ENCODE measurements at places on chromosomes 7 and 10.

GRCh38 chr7:87013840-87014190 lies 45.6 kb downstream of the ELAPOR2 start:
- no peak for DNase-seq

GRCh38 chr10:21689881-21690280 lies 155.8 kb downstream of the MLLT10 start:
- DNase-seq: no peak

- no peak for DNase-seq
Observed at GRCh38 chr7:92729172-92729571, 107.2 kb downstream of the CDK6 start.

- DNase-seq: no peak
Observed at GRCh38 chr7:156827587-156828203, 65.3 kb downstream of the LMBR1 start.

DNA sequence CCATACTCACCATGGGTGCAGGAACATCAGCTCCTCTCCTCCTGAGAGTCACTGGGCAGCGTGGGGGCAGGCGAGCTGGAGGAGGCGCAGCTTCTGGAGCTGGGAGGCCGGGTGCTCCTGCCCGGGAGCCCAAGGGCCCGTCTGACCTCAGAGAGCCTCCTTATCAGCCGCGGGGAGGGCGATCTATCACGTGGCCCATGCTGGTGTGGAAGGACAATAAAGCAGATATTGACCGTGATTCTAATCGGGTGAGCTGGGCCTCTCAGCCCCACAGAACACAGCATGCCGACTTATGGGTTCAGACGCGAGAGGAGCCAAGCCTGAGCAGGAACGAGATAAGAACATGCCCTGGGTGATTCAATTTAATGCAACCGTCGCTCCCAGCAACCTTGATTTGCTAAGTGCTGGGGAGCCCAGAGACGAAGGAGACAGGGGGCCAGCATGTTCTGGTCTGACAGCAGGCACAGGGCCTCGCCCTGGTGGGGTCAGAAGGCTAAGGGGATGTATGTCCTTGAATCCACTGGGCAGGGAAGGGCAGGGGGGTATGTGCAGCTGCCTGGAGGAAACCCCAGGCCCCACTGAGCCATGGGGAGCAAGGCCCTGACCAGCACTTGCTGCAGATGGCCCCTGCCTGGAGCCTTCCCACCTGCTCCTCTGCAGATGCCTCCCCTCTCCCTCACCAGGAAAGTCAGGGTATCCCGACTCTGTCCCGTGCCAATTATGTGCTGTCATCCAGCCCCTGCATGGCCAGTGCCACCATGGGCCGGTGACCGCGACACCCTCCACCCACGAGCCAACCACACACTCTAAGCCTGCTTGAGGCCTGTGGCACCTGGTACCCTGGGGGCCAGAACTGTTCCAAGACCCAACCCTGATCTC lies 95.3 kb upstream of the RET start:
- no peak for DNase-seq

DNA sequence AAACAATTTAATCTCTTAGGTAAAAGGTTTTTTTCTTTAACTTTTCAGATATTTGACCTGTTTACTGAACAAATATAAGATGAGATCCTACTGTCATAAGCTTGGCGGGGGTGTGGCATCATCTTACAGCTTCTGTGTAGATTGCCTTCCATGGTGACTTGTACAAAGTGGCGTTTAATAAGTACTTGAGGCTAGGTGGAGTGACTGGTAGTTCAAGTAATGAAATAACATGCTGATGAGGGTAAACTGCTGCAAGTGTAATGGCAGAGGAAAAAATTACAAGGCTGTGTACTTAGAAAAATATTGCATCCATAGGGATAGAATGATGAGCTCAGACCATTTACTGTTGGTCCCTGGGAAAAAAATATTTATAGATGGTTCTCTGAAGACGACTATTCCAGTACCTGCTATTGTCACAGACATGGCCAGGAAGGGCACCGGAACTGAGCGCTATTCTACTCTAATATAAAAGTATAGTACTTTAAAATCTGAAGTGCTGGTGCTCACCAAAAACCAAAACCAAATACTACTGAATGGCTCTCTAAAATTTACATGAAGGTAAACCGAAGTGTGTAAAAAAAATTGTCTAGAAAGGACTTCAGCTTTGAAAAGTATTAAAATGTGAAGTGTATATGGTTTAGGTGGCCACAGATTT lies 42.4 kb downstream of the DNAH11 start:
- no peak for DNase-seq

GRCh38 chr7:78953090-78953489 lies 500.4 kb downstream of the MAGI2 start:
- DNase-seq: no peak

DNA sequence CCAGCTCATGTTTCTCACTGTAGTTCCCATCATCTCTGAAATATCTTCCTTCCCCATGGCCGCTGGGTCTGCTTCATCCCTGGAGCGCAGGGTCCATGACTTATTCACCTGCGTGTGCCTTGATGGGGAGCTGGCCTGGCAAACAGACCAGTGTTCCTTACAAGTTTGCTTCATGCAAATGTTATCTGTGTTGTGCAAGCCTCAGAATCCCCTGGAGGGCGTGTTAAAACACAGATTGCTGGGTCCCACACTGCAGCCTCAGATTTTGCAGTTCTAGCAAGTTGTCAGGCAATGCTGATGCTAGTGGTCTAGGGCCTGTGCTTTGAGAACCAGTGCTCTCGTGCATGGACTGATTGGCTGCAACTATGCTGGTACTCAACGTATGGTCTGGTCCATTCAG lies 7.2 kb upstream of the DMBT1 start:
- peak; percentile 64 for DNase-seq

DNA sequence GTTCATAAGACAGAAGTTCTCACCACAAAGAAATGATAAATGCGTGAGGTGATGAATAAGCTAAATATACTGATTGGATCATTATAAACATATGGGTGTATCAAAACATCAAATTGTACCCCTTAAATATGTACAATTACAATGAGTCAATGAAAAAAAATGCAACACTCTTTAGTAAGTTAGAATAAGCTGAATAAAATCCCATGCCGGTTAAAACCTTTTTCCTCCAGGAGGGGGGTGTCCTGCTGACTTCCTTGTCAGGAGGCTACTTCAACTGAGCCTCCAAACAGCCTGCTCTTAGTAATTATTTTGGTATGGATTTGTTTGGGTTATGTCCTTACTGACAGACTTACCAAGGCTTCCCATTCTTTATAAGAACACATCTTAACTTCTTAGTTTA lies 649.1 kb downstream of the INHBA start:
- no peak for DNase-seq

DNA sequence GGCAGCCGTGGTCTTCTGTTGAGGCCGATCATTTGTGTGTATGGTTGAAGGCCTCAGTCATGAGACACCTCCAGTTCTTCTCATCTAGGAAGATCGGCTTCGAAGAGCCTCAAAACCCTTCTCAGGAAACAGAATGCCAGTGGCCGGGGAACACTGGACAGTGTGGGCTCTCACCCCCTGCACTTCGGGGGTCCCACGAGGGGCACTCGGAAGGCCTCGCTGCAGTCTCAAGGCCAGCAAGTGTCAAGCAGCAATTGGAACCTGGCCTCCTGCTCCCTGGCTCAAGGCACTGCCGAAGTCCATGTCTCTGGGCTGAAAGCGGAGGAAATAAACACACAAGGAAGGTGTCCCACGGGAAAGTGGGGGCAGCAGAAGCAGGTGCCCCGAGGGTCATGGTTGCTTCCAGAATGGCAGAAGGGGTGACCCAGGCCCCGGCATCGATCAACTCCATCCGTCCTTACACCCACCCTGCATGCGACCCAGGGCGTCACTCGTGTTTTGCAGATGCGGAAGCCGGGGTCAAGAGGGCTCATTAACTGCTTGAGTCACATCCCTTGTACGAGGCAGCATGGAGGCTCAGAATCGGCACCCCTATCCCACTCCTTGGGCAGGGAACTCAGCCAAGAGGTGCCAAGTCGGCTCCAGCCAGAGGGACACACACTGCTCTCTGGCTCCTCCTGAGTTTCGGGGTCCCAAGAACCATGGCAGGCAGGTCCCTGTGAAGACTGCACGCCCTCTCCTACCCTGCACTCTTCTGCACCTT lies 231.3 kb upstream of the SHH start:
- DNase-seq: no peak

GRCh38 chr7:155211761-155212160 lies 85.9 kb upstream of the INSIG1 start:
- no peak for DNase-seq

DNA sequence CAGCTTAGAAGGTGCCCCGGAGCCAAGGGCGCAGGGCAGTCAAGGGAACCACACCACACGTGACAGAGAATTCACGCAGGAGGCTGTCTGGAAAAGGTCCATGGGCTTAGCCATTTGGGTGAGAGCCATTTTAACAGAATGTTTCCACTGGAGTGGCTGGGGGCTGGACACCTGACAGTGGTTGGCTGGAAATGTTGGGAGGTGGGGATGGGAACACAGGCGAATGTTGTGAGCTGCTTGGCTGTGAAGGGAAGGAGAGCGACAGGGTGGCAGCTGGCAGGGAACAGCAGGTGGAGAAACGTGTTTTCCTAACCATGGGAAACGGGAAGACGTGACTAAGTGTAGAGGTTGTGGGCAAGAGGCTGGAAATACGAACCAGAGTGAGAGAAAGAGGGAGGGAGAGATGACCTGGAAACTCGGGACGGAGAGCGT lies 100.5 kb upstream of the ZNF32 start:
- DNase-seq: no peak

GRCh38 chr7:35792472-35792871 lies 8.4 kb upstream of the SEPTIN7 start:
- DNase-seq: no peak

DNA sequence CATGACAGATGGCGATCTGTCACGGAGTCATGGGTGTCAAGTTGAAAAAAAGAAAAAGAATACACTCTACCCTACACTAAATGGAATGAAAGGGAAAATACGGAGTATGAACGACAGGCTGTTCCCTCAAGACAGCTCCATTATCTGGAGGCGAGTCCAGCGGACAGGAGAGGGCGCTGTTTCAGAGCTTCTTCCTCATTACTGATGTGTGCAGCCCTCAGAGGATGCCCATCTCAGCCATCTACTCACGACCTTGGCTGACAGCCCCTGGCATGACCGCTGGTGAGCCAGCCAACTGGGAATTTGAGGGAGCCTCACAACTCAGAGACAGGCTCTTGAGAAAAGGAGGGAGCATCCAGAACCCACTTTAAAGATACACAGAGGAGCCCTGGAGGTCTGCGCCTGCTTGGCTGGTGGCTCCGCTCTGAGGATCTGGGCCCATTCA lies 49.6 kb upstream of the SMNDC1 start:
- peak; percentile 94 for DNase-seq

- DNase-seq: no peak
Observed at GRCh38 chr7:43363035-43363791, 219.7 kb upstream of the STK17A start.

- DNase-seq: no peak
Observed at GRCh38 chr7:631964-632830, 94.3 kb upstream of the DNAAF5 start.

- DNase-seq: no peak
Observed at GRCh38 chr10:31149835-31150512, 118.3 kb upstream of the ZNF438 start.

DNA sequence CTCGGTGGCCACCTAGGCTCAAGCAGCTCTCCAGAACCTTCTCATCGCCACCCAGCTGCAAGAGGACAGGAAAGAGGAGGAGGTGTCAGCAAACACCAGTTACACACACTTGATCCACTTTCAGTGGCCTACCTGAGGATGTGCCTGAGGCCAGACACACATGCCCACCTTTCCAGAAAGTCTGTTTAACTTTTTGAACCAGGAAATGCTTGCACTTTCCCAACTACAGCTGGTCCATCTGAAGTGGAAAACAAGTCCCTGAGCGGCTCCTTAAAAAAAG lies 15.7 kb upstream of the CYREN start:
- no peak for DNase-seq

DNA sequence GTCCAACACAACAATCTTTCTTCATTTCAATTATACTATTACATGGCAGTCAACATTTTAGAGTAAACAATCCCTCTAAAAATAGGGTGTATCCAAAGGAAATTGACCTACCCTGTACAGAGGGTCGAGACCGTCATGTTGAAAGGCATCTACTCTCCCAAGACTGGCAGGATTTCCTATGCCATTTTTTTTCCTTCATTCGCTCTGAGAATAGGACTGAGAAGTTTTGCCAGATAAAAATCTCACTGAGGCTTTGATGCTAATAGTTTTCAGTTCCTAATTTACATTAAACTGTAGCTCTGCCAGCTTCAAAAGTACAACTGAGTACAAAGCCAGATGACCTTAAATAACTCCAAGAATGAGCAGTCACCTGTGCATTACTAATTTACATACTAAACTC lies 84.5 kb upstream of the SEMA3C start:
- no peak for DNase-seq

- peak; percentile 82 for DNase-seq
Observed at GRCh38 chr10:103772096-103772845, 83.1 kb downstream of the SH3PXD2A start.

GRCh38 chr10:60163786-60164185 lies 225.9 kb downstream of the ANK3 start:
- no peak for DNase-seq

DNA sequence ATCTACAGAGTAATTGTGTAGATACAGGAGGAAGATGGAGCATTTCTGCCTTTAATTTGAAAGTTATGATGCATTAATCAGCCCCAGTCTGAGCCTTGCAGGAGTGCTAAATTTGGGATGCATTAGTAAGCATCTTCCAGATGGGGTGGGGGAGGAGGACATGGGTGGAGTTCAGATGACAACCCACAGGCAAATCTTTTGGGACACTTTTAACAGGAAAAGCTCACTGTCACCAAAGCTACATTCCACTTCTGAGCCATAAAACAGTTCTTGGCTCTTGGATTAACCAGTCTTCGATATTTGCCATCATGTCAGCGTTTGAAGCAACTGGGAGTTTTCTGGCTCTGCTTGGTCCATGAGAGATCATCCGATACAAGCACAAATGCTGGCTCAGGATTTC lies 121.1 kb downstream of the CXCL12 start:
- no peak for DNase-seq

DNA sequence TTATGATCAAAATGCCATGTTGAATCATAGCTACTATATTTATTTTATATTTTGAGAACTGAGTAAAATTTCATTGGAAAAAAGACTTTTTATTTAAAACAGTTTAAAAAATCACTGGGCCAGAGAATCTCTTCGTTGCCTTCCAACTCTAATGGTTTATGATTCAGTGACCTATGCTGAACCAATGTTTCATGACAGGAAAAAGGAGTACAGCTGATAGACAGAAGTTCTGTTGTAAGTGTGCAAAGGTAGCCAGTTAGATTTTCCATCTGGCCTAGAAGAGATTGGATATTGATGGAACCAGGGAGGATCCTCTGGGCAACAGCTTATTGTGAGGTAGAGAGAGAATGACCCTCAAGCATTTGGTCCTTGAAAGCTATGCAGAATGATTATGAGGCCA lies 745.8 kb downstream of the SUGCT start:
- no peak for DNase-seq

All from lower leg skin (tissue), 4 donors.